ENCODE measurements at places on chromosomes 2 and 18.

DNA sequence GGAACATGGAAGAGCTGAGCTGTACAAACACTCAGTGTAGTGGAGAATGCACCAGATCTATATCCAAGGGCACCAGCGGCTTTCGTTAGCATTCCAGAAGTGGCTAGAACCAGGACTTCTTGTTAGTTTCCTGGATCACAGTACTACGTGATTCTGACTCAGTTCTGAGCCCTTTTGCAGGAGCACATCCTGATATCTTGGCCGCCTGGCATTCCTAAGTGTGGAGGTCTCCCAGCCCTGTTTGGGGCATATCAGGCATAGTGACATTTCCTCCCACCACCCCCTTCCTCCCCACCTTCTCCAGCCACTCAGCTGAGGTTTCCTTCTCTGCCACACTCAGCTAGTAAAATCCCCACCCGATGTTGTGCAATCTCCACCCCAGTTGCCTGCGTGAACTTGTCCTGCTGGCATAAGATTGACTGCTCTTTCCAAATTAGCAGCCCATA lies 63.4 kb downstream of the BMP10 start:
- no peak for DNase-seq

GRCh38 chr18:39208190-39208589 lies 1642.6 kb upstream of the CELF4 start:
- no peak for DNase-seq

DNA sequence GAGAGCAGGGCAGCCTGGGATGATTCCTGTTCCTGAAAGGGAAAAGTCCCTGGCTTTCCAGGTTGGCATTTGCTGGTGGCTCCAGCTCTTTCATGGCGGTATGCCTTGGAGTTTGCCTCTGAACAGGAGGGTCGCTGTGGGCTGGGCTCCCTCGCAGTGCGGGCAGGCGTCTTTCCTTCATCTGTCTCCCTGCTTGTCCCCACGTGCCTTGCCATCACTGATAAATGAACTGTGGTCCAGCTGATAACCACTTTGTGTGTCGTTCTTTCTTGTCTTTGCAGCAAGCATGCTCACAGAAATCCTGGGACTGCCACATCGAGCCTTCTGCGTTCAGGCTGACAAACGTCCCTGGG lies 35.3 kb downstream of the SMIM21 start:
- no peak for DNase-seq

DNA sequence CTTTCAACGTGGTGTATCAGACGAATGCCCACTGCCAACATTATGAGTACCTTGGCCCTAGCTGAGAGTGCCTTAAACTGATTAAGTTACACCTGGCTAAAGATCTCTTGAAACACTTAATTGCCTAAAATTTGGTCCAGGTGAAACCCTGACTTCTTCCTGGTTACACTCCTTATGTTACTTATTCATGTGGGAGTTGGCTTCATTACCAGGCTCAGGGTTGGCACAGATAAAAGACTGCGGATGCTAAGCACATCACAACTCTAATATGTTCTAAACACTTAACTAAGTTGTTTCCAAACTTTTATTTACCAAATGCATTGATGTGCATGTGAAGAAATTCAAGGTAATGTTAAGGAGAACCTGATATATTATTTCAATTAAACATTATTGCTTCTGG lies 298.9 kb downstream of the TCF4 start:
- no peak for DNase-seq

- DNase-seq = no peak
These were observed 2.2 kb downstream of the SPATS2L start for GRCh38 chr2:200308546-200309295.
